ENCODE measurements at places on chromosomes 3 and 15.

GRCh38 chr15:56934269-56934668 lies 15.8 kb downstream of the TCF12 start:
- no peak for DNase-seq

- peak; percentile 27 for DNase-seq
Observed at GRCh38 chr3:124818398-124819091, 68.6 kb downstream of the ITGB5 start.

GRCh38 chr15:69920221-69920620 lies 177.5 kb downstream of the TLE3 start:
- no peak for DNase-seq

GRCh38 chr15:95041297-95041696 lies 809.9 kb downstream of the MCTP2 start:
- DNase-seq: no peak

DNA sequence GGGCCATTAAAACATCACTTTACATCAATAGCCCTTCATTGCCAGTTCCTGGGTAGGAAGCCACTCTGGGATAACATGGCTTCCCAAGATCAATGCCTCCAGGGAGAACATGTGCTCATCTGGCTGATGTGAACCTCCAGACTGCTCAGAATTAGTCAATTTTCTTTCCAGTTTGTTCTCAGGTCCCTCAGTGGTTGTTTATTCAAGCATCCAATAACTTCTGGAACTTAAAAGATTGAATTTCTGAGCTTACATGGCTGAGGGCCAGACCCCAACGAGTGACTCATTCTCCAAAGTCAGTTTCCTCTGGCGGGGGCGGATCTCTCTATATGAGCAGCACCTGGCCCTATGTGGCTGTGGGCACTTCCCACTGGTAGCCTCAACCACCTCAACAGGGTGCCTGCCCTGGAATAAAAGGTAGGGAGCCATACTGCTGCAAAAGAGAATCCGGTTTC lies 34.0 kb downstream of the LYZL4 start:
- peak; percentile 67 for DNase-seq

- no peak for DNase-seq
Observed at GRCh38 chr3:71444861-71445259, 138.7 kb downstream of the FOXP1 start.

DNA sequence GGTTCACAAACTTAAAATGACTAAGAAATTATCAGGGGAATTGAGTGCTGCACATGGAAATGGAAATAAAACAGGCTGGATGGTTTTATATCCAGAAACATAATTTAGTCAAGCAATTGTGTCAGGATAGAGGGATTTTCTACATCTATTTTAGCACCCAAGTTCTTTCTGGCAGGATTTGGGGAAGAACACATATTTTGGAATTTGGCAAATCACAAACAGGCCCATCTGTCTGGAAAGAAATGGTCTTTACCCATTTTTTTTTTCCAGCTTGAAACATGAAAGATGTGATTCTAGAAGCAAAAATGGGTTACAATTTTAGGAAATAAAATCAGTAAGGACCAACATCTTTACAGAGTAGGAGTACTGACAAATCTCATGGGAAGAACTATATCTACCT lies 14.4 kb upstream of the UNC13C start:
- DNase-seq: no peak

DNA sequence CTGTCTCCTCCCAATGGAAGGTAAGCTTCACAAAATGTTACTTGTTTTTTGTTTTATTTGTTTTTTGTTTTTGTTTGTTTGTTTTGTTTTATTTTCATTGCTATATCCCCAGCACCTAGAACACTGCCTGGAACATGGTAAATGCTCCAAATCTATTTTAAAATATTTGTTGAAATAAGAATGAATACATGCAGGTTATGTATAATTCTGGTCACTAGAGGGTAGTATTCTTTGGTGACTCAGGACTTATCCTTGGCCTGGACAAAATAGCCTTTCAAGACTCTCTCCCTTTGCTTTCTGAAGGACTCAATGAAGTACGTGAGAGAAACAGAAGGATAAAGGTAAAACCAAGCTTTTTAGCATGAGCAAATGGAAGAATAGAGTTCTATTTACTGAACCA lies 46.9 kb upstream of the PPP2R3A start:
- DNase-seq: peak; percentile 35

Measured in fibroblast of skin of right quadriceps (primary cell).